ENCODE measurements at places on chromosomes 7 and 10. TPM values are rescaled to one million over a fixed set of nuclear protein-coding genes. Genes with fewer than 3 reads are reported as not detected.
A peak's percentile ranks its signal among the peaks of the same experiment; 100 is the strongest.

- ATAC-seq = no peak
Observed at GRCh38 chr10:4494551-4494950, 331.5 kb upstream of the AKR1E2 start.

DNA sequence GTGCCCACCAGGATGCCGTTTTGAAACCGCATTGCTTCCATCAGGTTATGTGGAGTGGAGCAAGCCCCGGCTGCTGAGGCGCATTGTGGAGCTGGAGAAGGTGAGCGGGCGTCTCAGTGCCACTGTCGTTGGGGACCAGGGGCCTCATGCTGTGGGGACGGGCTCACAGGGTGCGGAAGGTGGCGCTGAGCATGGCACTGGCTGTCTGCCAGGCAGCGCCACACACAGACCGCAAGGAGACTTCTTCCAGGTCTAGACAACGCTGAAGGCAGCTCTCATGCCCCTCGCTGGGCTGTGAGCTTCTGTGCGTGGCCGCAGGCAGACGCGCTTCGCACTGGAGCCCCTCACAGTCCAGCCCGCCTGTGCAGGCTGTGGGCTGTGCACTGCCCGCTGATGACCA lies 29.0 kb downstream of the IQCE start:
- ATAC-seq = no peak

- ATAC-seq = no peak
Observed at GRCh38 chr10:7354330-7355047, 56.3 kb downstream of the SFMBT2 start.

- ATAC-seq = no peak
Observed at GRCh38 chr7:30844916-30845315, 66.7 kb upstream of the AQP1 start.

- no peak for ATAC-seq
Observed at GRCh38 chr10:69567920-69568319, 5.3 kb downstream of the NEUROG3 start.

- no peak for ATAC-seq
Observed at GRCh38 chr7:98613601-98614425, 3.3 kb upstream of the NPTX2 start.

GRCh38 chr7:92614660-92615174 lies 24.5 kb upstream of the FAM133B start:
- ATAC-seq = no peak

GRCh38 chr10:42707234-42707633 lies 68.9 kb upstream of the ZNF33B start:
- no peak for ATAC-seq

GRCh38 chr7:87316097-87316700 lies 29.3 kb upstream of the CROT start:
- ATAC-seq = no peak

DNA sequence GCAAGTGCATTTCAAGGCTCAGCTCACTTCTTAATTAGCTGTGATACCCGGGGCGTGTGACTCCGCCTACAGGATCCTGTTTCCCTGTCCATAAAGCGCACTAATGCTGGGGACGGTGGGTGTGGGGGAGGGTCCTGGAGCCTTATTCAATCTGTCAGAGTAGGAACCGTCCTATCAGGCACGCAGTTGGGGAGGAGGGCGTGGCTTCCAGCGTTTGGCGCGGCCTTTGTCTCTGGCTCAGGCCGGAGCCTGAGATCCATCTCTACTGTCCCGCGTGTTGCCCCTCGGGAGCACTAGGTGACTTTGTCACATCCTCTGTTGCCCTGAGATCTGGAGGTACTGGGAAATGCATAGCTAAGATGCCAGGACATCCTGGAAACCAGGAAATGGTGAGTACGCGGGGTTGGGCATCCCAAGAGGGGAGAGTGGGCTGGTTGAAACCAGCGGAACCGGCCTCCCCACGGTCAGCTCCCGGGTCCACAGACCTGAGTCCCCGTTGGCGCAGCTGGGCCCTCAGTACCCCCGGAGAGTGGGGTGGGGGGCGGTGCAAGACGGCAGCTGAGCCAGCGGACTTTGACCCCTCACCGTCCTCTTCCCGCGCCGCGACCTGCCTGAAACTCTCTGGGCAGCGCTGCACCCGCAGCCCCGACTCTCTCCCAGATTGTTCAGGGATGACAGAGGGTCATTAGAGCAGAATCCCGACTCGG lies 104.4 kb upstream of the ZNF92 start:
- ATAC-seq = peak; percentile 28

- ATAC-seq = no peak
Observed at GRCh38 chr7:5492020-5492635, 68.5 kb upstream of the TNRC18 start.

DNA sequence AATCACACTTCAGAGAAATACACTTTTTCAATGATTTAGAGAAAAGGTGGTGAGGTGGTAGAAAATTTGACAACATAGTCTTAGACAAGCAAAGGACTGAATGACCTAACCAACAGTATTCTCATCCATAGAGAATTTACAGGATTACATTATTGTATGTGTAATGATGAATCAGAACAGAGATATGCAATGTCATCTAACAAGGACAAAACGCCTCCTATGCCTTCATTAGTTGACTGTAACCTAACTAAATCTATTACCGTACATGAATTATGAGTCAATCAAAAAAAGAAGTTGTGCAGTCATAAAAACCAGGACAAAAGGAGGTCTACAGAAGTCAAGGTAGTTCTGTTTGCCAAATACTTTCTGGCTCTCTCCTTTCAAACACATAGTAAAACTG lies 66.5 kb downstream of the RAB11FIP2 start:
- no peak for ATAC-seq

GRCh38 chr10:100485801-100486495 lies 23.1 kb downstream of the WNT8B start:
- no peak for ATAC-seq

- ATAC-seq = no peak
Observed at GRCh38 chr10:20274571-20274970, 458.3 kb downstream of the PLXDC2 start.

DNA sequence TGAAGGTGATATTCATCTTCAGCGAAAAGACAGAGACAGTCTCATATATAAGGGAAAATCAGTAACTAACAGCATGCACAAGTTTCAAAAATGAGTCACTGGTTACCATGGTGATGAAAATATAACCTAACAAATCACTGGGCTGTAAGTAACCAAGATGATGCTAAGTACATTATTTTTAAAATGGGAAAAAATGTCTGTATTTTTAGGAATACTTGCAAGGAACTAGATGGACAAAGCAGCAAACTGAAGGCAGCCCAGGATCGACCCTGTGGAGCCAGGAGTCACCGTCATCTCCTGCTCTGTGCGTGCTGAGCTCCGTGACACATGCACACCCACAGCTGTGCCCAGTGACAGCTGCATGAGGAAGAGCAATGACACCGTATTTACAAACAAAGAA lies 137.3 kb downstream of the ELMO1 start:
- ATAC-seq = no peak

DNA sequence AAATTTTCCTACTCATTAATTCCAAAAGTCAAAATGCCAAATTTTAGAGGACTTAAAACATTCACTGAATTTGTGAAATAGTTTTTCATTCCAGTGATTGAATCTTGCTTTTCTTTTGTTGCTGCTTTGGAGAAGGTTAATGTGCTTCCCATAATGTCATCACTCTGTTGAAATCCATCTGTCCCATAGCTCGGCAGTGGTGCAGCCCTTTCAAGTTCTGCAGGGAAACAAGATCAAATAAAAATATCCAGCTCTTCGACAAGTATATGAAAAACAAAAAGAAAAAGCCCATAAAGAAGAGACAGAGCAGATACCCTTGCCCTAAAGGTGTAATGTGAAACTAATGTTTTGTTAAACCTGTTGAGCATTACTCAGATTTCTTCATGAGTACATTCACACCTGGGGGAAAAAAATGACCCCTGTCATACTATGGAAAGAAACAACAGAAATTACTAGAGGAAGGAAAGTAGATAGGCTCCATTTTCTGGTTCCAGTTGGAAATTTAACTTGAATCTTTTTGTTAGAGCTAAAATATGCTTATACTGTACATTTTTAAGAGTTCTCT lies 35.1 kb downstream of the AGR3 start:
- no peak for ATAC-seq

GRCh38 chr7:133409421-133409820 lies 156.5 kb downstream of the EXOC4 start:
- ATAC-seq = no peak

DNA sequence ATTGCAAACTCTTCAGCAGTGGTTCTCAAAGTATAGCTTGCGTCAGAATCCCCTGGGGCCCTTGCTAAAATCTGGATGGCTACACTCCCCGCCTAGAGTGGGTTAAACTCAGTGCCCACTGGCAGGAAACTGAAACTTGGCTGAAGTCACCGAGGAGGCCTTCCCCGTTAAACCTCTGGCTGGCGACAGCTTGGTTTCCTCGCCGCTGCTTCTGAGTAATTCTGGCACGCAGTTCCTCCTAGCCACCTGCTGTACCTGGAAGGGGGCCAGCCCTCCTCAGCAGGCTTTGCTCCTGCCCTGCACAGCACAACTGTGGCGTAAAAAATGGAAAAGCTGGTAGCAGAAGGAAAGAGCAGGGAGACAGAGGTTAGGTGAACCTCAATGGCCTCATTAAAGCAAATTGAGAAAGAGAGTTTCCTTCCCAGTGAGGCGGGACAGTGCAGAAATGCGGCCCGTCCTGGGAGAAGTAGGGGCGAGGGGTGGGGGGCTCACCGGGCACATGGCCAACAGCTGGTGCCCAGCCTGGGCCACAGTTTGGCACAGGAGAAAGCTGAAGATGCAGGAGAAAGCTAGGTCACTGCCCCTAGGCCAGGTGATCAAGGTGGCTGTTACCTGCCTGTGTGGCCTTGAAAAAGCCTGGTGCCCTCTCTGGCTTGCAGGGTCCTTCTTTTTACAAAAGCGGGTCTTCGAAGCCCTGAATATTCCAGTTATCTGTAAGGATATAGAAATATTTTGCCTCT lies 46.6 kb downstream of the ALOX5 start:
- ATAC-seq = peak; percentile 60

DNA sequence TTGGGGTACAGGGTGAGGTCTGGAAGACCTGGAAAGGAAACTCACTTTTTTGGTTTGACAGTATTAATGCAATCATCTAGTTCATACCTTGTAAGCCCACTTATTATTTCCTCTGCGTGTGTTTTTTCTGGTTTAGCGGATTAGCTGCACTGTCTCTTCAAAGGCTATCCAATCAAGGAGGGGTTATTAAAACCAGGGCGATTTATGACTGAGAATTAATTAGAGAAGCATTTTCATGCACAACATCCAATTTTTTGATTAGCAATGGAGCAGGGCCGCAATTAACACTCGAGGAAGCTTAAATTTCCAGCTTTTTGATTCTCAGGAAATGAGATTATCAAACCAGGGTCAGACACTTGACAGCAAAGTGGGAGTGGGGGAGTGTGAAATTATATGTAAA lies 248.9 kb downstream of the EXOC4 start:
- no peak for ATAC-seq

- ATAC-seq = no peak
Observed at GRCh38 chr10:124739119-124739921, 4.9 kb downstream of the FAM53B start.

DNA sequence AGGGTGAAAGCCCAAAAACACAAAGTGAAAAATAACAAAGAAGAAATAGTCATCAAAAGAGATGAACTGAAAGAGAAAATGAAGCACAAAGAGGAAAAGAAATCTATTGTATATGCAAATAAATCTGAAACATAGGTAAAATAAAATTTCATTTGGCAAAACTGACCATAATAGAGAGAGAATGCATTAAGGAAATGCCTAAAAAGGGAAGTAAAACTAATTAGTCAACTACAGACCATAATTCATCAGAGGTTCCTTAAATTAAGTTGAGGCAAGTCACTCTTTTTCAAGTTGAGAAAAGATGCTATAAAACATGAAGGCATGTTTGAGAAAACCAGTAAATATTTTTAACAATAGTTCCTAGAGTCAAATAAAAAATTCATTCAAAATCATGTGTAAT lies 233.3 kb downstream of the LRRN3 start:
- ATAC-seq = no peak

DNA sequence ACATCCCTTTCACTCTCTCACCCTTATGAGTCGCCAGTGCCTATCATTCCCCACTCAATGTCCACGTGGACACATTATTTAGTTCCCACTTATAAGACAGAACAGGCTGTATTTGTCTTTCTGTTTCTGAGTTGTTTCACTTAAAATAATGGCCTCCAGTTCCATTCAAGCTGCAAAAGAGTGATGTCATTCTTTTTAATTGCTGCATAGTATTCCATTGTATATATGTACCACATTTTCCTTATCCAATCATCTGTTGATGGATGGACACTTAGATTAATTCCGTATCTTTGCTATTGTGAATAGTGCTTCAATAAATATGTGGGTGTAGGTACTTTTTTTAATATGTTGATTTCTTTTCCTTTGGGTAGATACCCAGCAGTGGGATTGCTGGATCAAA lies 79.1 kb downstream of the ZNF365 start:
- ATAC-seq = no peak

- no peak for ATAC-seq
Observed at GRCh38 chr7:44893710-44894234, 8.4 kb upstream of the PURB start.

GRCh38 chr10:79321951-79322350 lies 25.3 kb upstream of the PPIF start:
- ATAC-seq = no peak

DNA sequence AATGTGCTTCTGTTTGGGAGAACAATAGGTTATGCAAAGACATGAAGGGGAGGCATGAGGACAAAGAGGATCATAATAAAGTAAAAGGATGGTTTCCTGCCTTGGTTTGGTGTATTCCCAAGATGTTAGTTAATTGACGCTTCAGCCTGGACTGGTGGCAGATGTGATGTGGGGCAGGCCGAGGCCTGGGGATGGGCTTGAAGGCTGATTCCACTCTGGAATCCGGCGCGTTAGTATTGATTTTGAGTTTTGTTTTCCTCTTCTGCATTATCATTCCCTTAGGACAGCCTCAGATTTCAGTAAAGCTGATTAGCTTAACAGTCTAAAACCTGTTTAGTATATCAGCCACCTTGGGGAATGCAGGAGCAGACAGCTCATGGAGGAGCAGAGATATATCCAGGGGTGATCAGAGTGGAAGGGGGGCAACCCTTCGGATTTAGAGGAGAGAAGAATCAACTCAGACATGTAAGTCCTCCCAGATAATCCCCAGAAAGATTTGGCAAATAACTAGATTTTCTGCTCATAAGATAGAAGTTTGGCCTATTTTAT lies 159.8 kb upstream of the MTPN start:
- ATAC-seq = no peak

DNA sequence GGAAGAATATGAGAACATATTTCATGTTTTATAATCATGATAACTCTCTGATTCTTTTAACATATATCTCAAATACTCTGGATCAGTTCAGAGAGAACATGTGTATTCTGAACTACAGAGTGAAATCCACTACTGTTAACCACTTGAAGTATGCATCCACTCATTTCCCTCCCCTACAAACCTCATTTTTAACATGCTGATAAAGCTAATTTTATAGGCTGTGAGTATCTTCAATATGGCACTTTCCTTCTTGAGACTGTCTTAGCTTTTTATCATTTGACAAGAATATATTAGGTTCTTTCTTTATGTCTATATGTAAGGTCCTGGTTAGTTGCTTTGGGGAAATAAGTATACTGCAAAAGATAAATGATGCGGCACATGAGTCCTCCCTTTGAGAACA lies 154.8 kb downstream of the MLLT10 start:
- ATAC-seq = no peak

- peak; percentile 45 for ATAC-seq
Observed at GRCh38 chr7:143884969-143885559, 16.9 kb downstream of the TCAF1 start.

- no peak for ATAC-seq
Observed at GRCh38 chr10:101207026-101207425, 22.2 kb downstream of the LBX1 start.

Gene ZNF425
- total RNA-seq = 3.9 TPM

Gene WEE2
- not detected for total RNA-seq

Gene PNLIPRP3
- not detected for total RNA-seq

Gene KCNIP2
- total RNA-seq = not detected

Gene SPDYE2B
- total RNA-seq = not detected

Gene MBL2
- total RNA-seq = not detected

Gene ADAM22
- 3.6 TPM for total RNA-seq

Measured in gastroesophageal sphincter (tissue), 4 donors.